Skeletal muscle cell (primary cell): ENCODE measurements at places on chromosomes 3 and 15.
A peak's percentile ranks its signal among the peaks of the same experiment; 100 is the strongest.

DNA sequence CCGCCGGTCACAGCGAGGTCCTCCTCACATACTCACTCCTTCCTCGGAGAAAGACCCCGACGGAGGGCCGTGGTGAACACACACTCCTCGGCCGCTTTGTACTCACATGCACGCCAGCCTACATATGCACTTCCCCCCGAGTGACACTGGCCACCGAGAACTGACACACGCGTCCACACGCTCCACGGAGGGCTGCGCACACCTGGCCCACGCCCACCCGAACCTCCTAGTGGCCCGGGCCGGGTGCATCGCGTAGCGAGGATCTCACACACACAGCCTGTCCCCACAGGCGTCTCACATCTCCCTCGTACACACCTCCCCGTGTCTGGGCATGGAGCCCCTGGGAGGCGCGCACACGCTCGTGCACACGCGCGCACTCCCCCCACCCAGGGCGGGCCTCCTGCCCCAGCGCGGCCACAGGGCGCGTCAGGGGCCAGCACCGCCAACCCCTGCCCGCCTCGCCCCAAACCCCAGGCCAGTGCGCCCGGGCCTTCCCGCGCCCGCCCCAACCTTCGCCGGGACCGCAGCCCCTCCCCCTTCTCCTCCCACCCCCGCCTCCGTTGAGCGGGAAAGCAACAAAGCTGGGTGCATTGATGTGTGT lies 411 bp upstream of the C3orf70 start:
- DNase-seq = no peak

DNA sequence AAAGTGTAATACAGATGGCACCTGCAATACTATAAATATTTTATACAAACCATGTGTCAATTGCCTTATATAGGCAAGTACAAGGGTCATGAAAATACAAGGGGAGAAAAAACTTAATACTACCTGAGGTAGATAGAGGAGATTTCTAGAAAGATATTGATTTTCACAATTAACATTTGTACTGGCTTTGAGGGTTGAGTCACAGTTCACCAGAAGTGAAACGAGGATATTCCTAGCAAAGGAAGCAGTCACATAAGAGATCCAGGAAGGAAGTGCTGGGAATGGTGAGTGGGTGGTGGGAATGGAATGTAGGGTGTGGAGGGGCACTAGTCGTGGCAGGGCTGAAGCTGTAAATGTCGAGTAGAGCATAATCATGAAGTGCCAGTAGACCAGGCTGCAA lies 108.7 kb downstream of the P2RY1 start:
- no peak for DNase-seq

DNA sequence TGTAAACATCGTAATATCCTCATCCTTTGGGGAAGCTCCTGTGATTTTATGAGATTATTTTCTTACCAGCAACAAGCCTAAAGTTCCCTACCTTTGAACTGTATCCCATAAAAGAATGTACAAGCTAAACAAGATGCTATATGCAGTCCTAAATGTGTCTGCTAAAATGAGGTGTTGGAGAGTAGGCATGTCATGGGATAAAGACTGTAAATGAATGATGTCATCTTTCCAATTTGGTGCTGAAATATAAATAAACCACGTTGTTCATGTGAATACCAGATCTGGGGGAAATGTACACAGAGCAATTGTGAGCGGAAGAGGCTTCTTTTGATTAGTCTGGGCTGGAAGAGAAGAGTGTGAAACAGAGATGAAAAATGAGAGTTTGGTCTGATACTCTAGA lies 214.9 kb upstream of the WNT5A start:
- DNase-seq = no peak

DNA sequence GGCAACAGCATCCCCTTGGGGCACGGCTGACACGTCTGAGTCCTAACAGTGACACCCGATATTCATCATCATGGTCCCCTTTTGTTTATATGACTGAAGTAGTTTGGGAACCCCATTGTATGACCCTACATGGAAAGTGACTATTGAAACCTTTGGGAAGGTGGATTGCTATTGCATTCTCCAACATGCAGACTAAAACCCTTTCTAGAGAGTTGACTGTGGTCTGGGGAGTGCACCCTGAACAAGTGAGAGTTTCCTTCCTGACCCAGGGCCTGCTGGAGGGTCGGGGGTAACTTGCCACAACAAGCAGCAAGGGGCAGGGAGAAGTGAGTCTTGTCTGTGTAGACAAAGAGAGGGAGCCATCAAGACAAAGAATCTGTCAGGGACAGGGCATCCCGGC lies 54.4 kb downstream of the ISG20 start:
- no peak for DNase-seq

DNA sequence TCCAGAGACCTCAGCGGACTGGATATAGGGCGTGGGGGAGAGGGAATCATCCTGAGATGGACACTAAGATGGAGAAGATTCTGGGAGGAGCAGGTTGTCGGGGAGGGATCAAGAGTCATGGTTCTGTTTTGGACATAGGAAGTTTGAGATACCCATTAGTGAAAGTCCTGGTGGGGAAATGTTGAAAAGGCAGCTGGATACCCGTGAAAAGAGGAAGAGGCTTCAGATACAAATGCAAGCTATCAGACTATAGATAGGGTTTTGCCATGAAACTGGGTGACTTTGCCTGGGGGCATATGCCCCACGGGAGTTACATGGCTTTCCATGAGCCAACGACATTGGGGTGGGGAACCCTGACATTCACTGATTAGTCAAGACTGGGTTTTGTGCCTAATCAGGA lies 1.1 kb upstream of the GPR62 start:
- DNase-seq = no peak

DNA sequence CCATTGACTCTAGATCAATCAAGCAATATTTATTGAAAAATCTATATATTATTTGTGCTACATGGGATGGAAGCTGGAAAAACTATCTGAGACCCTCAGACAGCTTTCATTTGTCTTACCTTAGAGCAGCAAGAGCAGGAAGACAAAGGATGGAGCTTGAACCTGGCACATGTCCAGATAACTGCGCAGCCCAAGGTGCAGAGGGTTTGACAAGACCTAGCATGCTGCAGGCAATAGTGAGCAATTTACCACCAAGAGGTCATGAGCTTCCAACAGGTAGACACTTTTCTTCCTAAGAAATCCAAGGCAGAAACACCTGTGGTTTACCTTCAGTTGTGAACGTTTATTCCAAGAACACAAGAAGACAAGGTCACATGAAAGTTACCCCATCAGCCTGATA lies 214.7 kb upstream of the NECTIN3 start:
- no peak for DNase-seq

- DNase-seq = no peak
Observed at GRCh38 chr15:89498574-89498906, 2.2 kb upstream of the RHCG start.

DNA sequence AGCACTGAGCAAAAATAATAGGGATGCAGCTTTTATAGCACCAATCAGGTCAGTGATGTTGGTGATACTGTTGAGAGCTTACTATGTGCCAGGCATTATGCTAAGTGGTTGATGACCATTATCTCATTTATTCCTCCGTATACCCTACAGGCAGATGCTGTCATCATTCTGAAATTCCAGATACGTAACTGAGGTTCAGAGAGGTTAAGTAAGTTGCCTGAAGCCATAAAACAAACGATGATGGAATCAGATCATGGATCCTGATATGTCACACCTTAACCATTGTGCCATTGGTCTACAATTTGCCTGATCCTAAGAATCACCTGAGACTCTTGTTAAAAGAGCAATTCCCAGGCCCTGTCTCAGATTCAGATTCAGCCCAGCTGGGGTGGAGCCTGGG lies 49.5 kb downstream of the ST6GAL1 start:
- DNase-seq = no peak

- DNase-seq = no peak
Observed at GRCh38 chr15:98720577-98721565, 72.5 kb downstream of the IGF1R start.

GRCh38 chr15:100101426-100102089 lies 240.2 kb downstream of the ADAMTS17 start:
- no peak for DNase-seq

DNA sequence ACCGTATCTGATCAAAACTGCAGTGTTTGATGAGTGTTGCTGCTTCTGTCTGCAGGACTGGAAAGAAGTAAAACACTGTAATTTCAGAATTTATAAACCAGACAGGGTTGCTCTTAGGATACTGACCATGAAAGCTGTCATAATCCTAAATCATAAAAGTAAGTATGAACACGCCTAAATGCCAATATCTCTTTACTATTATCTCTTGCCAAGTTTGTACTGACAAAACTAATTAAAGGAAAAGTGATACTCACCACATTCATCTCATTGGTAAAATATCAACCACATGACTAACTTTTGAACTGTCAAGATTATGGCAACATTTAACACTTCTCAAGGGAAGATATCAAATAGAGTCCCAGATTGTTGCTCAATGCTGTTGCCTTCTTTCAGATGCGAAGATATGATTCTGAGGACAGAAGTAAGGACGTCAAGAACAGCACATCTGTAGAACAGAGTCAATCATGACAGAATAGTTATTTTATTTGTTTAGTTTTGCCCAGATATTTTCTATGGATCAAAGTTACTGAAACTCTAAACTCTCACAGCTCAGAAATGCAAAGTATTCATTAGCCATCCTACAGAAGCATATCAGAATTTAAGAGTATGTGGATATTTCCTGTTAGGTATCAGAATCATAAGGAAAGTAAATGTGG lies 61.4 kb upstream of the COL8A1 start:
- no peak for DNase-seq

DNA sequence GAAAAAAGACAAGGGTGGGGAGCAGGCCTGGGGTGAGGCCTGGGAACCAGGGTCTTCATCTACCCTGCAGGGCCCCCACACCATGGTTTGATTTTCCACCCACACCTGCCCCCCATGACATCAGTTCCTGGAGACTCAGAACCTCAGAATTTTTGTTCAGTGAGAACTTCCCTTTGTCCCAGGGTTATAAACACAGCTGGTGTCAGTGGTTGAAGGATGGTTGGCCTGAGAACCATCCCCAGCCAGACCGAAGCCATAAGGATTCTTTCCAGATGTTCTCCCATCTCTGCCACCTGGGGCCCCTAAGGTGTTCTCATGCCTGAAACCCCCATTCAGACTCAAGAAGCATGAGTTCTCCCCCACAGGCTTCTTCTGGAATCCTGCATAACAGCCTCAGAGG lies 16.6 kb downstream of the CCDC33 start:
- no peak for DNase-seq

DNA sequence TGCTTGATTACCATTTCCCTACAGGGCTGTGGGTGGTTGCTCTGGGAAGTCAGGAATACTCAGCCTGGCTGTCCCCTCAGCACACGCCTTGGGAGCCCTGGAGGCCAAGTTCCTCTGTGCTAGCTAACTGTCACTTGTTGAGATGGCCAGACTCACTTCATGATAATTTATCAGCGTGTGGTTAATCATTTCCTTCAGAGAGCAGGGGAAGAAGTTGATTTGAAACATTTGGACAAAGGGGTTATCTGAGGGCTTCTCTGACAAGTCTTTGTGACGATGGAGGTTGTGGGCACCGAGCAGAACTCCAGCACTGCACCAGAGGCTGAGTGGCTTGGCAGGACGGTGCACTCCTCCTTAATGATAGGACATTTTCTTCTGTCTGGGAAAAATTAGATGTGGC lies 61.9 kb downstream of the WHAMM start:
- no peak for DNase-seq

- no peak for DNase-seq
Observed at GRCh38 chr3:42605546-42606173, 5.2 kb downstream of the NKTR start.

DNA sequence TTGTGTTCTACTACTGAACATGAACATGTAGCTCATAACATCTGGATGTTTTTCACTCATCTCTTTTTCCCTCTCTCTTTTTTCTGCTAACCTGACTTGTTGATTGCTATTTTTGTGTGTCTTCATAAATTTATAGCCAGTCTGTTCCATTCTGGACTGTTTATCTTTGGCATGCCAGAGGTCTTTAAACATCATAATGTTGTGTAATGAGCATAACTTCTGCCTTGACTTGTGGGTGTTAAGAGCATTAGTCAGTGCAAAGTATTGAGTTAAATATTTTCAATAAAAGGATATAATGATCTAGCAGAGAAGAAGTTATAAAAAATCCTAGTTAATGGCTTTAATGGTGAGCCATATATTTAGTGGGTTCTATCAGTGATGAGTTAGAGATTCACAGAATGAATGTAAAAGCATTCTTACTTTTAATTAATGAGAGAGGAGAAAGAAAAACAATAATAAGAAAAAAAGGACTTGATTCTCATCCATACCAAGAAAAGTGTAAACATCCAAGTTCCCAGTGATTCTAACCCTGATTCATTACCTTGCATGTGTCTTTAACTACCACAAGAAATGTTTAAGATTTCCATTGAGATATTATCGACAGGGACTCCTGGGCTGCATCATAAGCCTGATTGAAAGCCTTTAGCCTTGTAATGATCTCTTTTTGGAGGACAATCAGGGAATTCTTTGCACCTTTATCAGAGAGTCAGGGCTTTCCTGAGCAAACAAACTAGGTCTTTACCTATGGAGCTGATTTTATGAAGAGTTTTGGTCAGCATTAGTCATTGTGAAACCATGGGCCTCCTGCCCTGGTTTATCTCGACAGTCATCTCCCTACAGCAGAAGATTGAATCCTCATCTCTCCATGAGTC lies 22.9 kb downstream of the MITF start:
- peak; percentile 78 for DNase-seq

DNA sequence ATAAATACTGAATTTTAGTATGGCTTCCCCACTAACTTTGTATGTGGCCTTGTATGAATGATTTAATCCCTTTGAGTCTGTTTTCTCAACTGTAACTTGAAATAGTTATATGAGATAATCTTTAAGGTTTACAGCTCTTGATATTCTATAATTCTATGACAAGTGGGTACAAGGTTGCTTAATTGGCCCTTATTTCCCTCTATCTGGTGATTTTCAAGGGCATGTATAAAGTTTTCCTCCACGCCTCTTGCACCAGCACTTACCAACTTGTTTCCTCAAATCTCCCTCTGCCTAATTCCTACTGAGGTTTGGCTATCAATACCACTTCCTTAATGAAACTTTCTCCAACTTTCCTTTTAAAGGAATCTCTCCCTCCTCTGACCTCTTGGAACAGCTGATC lies 112.9 kb downstream of the ISL2 start:
- no peak for DNase-seq

GRCh38 chr15:75313116-75313845 lies 22.6 kb upstream of the COMMD4 start:
- no peak for DNase-seq

DNA sequence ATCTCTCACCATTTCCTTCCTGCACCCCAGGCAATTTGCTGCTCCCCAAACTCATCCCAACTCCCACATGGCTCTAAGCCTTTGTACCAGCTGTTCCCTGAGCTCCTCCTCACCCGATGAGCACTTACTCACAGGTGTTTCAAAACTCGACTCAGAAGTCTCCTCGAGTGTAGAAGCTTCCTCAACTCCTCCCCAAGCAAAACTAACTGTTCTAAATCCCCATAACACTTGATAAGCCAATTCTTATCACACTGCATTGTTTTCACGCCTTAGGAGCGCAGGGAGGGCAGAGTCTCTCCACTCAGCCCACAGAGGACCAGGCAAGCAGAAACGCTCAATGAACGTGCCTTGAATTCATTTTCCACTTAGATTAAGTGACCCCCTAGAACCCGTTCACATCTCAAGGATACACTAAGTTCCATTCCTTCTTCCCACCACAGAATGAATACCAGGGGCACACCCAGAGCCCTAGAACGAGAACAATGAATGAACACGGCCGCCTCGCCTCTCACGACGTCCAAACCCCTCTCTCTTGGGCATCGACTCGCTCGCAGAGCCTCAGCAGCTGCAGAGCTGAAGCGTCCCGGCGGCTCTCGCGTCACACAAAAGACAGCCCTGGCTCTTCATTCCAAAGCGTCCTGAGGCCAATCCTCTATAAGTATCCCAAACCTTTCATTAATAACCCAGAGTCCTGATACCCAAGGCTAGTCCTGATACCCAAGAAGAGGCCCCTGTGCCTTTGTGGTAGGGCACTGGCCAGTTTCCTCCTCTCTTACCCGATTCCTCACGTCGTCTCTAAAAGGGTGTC lies 1.1 kb downstream of the RAF1 start:
- DNase-seq = no peak
